ENCODE measurements at places on chromosomes 4 and X. TPM values are rescaled to one million over a fixed set of nuclear protein-coding genes. Genes with fewer than 3 reads are reported as not detected.

DNA sequence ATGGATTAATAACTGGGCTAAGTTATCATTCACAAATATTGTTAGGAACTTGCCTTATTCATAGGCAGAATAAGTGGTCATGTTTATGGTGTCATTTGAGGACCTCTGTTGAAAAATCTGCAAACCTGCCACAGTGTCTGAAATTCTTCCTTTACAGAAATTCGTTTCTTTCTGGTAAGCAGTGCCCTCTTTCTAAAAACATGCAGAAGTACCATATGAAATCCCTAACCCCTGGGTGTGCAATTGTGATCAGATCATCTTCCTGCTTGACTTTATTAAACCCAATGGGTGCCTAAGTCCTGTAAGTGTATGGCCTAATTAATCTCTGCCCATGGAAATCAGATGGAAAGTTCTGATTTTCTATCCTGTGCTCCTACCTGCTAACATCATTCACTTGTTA, 4.4 kb upstream of the HTATSF1 start:
- DNase-seq = no peak

GRCh38 chr4:165118256-165118909, 5.7 kb upstream of the TMEM192 start:
- no peak for DNase-seq

DNA sequence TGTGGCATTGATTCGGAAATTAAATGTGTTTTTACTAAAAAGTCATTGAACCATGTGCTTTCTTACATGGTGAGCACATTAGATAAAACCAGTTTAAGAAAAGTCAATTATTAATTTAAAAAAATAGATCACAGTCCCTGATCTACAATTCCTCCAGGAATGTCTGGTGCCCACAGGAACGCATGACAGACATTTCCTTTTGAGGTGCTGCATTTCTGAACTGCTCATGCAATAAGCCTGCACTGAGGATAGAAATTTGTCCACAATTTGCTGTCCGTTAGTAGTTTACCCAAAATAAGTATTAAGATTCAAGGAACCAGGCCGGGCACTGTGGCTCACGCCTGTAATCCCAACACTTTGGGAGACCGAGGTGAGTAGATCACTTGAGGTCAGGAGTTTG, 8.2 kb upstream of the ADAMTS3 start:
- no peak for DNase-seq

DNA sequence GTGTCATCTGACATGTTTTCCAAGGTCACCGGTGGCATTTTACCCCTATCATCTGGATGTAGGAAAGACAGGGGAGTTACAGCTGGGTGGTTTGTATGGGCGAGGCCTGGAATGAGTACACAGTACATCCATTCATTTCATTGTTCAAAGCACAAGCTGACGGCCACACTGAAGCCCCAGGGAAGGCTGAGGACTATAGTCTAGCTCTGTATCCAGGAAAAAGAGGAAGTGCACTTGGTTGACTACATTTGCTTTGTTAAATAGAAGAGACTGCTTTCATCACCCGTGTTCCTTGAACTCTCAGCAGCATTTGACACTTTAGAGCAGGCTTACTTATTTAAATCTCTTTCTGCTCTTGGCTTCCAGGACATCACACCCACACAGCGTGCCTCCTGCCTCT, 1041.0 kb upstream of the TENM3 start:
- DNase-seq = no peak

- no peak for DNase-seq
These were observed 507 bp downstream of the LIN54 start for GRCh38 chr4:83010111-83010521.

DNA sequence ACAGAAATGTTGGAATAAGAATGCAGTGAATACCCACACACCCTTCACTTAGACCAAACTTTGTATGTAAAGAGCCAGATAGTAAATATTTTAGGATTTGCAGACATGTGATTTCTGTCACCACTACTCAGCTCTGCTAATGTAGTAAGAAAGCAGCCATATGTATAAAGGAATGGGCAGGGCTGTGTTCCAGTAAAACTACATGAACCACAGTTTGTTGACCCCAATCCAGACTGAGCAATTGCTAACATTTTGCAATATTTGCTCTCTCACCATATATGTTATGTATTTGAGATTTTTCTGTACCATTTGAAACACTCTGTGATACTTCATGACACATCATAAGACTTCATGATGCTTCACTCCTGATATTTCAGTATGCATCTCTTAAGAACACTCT, 32.0 kb upstream of the TBC1D1 start:
- DNase-seq = no peak

DNA sequence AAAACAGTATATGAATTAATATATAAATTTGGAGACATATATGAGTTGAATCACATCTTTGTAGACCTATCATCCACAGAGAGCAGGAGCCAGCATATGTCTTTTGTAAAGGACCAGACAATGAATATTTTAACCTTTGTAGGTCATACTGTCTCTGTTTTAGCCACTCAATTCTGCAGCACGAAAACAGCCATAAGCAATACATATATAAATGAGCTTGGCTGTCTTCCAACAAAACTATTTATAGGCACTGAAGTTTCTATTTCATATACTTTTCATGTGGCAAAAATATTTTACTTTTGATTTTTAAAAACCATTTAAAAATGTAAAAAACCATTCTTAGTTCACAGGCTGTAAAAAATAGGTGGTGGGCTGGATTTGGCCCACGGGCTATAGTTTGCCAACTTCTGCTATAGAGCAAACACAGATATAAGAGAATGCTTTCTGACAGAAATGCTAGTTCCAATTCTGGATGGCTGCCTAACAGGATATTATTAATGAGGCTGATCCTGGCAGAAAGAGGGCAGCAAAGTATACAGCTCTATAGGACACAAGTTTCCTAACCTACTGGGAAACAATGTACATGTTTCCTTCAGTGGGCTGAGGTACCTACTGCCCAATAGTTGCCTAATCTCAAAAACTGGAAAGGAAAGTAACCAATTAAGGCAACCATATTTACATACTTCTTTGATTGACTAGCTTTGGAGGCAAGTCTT, 58.1 kb upstream of the UCP1 start:
- no peak for DNase-seq

DNA sequence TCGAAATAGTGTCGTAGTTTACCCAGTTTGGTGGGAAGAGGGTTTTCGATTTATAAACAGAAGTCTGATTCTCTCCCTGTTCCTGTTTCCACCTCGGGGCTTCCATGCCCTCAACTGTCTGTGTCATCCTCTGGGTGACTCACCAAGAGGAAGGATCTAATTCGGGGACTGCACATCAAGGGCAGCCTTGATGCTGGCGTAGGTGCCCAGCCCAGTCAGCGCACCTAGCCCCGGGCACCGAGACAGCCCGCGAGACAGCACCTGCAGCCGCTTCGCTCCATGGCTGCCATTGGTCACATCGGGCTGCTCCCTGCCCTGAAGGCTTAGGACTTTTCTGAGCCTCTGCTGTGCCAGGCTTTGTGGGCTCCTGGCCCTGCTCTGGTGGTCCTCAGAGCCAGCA, 7.7 kb downstream of the ABCD1 start:
- no peak for DNase-seq

DNA sequence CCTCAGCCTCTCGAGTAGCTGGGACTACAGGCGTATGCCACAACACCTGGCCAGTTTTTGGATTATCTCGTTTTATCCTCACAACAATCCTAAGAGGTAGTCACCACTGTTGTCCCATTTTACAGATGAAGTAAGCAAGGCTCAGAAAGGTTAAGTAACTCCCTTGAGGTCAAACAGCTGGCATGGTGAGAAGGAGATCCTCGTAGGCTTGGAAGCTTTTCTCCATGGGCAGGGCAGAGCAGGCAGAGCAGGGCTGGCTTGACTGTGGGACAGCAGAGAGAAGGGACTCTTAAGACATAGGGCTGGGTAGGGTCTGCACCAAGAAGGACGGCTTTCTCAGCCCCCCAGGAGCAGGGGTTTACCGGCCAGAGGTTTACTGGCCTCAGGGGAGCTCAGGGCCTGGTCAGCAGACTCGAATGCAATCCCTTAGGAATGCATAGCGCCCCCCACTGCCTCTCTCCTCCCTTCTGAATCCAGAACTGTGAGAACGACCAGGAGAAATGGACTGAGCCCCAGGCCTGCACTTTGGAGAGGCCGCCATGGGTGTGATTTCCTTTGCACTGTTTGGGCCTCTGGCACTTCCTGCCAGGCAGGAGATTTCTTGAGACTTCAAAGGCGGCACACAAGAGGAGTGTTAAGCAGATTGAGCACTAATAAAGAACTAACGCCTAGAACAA, 14.0 kb upstream of the CDKN2AIP start:
- no peak for DNase-seq

- DNase-seq = no peak
These were observed 2.8 kb downstream of the DCUN1D4 start for GRCh38 chr4:51845711-51846110.

- DNase-seq = no peak
These were observed 4.8 kb downstream of the UBE2K start for GRCh38 chr4:39702716-39703115.

- no peak for DNase-seq
These were observed at the start of gene DMD for GRCh38 chrX:33211356-33212260. Gene DMD (minus strand): TSS chrX:33211549. CDS start chrX:33211312, 237 bp downstream.

- no peak for DNase-seq
These were observed 144.6 kb upstream of the ARHGEF9 start for GRCh38 chrX:63929608-63930007.

DNA sequence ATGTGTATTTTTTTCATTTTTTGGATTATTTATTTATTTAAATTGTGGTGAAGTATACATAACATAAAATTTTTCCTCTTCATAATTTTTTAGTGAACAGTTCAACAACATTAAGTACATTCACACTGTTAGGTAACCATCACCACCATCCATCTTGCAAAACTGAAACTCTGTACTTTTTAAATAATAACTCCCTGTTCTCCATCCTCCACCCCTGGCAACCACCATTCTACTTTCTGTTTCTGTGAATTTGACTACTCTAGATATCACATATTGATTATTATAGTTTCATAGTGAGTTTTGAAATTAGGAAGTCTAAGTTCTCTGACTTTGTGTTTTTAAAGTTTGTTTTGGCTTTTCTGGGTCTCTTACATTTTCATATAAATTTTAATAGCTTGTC, 89.3 kb upstream of the STX18 start:
- no peak for DNase-seq

GRCh38 chrX:49303346-49303745, at the start of gene GAGE10:
Gene GAGE10 (plus strand): TSS chrX:49303646. CDS start chrX:49304860, 1,214 bp downstream.
- no peak for DNase-seq

- DNase-seq = no peak
These were observed 25.4 kb downstream of the SEC31A start for GRCh38 chr4:82865592-82865991.

GRCh38 chr4:114040319-114041116, 61.1 kb upstream of the ARSJ start:
- DNase-seq = no peak

- DNase-seq = no peak
These were observed 236.9 kb downstream of the AR start for GRCh38 chrX:67780694-67781109.

DNA sequence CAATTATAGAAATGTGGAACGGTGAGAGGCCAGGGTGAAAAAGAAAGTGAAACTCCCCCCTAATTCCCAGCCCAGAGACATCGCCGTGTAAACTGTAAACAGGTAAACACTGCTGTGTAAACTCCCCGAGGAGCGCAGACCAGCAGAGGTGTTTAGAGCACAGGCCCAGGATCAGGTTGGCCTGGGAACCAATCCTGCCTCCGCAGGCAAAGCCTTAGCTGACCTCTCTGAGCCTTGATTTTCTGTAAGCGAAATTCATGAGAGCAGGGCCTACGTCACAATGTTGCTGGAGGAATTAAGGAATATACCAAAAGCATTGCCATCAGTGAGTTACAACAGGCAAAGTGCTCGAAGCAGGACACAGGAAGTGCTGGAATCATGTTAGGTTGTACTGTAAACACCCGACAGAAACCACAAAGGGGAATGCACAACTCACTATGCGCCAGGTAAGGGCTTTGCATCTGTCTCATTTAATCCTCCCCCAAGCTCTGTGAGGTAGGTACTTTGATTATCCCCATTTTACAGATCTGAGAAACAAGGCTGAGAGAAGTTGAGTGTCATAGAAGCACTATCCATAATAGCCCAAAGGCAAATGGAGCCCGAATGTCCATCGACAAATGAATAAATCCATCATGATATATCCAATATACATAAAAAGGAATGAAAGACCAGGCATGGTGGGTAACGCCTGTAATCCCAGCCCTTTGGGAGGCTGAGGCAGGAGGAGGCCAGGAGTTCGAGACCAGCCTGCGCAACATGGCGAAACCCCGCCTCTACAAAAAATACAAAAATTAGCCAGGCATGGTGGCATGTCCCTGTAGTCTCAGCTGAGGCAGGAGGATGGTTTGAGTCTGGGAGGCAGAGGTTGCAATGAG, 30.7 kb upstream of the KIAA0232 start:
- DNase-seq = no peak

DNA sequence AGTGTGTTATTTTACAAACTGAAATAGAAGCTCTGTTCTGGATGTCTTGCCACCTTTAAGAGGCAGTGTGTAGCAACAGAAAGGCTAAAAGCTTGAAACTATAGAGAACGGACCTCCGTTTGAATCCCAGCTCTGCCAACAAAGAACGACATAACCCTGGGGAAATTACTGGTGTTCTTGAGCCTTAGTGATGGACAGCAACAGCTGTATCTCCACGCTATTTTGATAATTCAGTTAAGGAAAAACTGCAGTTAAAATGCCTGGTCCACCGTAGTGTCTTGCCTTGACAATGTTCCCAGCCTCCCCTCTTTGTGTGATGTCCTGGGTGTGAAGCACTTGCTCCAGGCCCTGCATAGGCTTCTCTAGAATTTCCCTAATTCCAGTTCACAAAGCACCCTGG, 256.8 kb upstream of the HS3ST1 start:
- DNase-seq = no peak

GRCh38 chrX:102599951-102600579, 750 bp downstream of the ARMCX5 start:
- DNase-seq = no peak

Gene FAM149A
- total RNA-seq = 8.0 TPM

Gene GUCY1A1
- 75.8 TPM for total RNA-seq

Gene CSAG3
- total RNA-seq = not detected

Gene TLL1
- 4.3 TPM for total RNA-seq

Gene FMR1NB
- total RNA-seq = not detected

All from breast epithelium (tissue), 4 donors.